ENCODE measurements at places on chromosomes 5 and 9.

GRCh38 chr5:121819682-121820261 lies 31.9 kb upstream of the FTMT start:
- no peak for DNase-seq

DNA sequence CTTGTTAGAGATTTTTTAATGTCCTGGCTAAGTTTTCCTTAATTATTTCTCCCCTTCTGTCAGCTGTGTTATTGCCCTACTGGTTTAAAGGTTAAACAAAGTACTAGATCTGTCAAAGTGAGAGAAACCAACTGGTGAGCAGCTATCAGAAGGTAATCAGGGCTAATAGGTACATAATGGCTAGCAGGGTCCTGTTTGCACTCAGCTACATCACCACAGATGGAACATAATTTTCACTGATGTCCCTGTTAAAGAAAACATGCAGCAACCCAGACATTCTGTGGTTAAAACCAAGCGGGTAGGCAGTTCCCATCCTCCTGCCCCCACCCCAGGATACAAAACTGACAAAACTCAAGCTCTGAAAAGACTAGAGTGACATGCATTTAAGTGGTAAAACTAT lies 473.9 kb downstream of the NR2F1-AS1 start:
- DNase-seq = no peak

DNA sequence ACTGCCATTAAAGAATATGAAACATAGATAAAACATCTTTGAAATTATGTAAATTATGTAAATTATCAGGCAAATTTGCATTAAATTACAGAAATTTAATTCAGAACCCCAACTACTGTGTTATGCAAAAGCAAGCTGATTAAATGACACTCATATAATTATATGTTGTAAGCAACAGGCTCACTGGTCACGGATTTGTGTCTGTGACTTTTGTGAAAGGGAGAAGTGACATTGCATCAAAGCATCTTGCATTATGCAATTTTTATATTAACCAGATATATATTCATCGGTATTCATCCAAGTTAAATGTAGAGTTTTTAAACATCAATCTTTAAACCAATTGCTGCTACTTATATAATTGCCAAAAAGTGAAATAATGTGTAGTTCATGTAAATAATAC lies 13.0 kb upstream of the GLIPR2 start:
- DNase-seq = no peak

- no peak for DNase-seq
Observed at GRCh38 chr9:98190757-98191105, 1.7 kb downstream of the CORO2A start.

- no peak for DNase-seq
Observed at GRCh38 chr9:111966124-111966723, 69.6 kb downstream of the UGCG start.

All from posterior cingulate gyrus (tissue), 11 donors.